ENCODE measurements at places on chromosomes 1 and 21.

- DNase-seq, result no peak
Measured at GRCh38 chr21:32197896-32198295, 81.0 kb downstream of the MIS18A start.

DNA sequence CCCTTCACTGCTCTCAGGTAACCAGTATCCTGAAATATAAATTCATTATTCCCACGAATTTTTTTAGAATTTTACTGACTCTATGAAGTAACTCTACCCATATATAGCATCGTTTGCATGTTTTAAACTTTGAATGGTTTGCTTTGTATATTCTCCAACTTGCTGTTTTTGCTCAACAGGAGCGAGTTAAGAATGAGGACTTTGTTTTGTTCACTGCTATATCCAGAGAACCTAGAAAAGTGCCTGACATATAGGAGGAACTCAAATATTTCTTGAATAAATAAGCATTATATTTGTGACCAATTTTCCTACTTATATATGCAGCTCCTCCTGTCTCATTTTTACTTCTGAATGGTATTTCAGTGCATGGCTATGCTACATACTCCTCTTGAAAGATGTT, 43.4 kb downstream of the NUF2 start:
- no peak for DNase-seq

DNA sequence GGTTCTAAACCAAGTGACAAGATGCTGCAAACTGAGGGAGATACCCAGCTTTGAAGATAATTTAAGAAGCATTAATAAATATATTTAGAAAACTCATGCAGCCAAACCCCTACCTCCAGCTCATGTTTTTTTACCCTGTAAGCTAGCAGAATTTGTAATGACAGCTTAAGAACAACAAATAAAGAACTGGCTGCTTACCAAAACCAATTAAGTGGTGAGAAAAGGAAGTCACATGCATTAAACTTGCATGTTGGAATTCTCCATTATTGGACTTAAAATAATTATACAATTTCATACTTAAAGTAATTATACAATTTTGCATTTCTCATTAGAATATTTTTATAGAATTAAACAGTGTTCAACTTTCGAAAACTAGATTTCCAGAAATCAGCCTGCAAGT, 75.6 kb upstream of the CNIH3 start:
- DNase-seq, result no peak

GRCh38 chr1:115908565-115909274, 67.6 kb upstream of the SLC22A15 start:
- DNase-seq, result no peak

DNA sequence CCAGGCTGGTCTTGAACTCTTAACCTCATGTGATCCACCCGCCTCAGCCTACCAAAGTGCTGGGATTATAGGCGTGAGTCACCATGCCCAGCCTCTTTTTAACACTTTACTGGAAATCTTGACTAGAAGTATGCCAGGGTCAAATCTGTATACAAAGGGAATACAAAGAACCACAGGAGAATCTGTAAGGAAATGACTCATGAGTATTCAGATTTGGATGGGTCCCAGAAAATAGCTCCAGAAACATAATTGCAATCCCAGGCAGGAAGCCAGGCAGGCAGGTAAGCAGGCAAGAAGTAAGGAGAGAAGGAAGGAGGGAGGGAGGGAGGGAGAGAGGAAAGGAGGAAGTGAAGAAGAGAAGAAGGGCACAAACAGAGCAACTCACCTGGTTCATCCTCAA, 22.8 kb upstream of the TIAM1 start:
- DNase-seq, result no peak

DNA sequence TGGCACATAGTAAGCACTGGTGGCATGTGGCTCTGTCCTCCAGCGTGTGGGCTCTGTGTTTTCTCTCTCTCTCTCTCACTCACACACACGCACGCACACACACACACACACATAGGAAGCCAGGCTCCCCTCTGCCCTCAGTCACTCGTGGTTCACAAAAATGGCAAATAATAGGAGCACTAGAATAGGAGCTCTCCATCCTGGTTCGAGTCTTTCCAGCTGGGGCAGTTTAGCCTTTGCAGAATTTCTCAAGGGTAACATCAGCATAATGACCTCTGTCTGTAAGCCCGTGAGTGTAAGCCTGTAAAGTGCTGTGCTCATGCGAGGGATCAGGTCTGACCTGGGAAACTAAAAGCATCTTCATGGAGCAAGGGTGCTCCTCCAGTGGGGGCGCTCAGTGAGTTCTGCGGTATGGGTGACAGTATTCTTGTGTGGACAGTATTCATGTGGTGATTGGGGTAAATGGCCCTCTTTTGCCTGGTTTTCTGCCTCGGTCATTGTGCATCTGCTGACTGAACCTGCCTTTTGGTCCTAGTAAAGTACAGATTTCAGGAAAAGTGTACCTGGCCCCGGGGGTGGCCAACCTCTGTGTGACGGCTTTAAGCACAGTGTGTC, 842 bp upstream of the ZC3H12A start:
- no peak for DNase-seq

DNA sequence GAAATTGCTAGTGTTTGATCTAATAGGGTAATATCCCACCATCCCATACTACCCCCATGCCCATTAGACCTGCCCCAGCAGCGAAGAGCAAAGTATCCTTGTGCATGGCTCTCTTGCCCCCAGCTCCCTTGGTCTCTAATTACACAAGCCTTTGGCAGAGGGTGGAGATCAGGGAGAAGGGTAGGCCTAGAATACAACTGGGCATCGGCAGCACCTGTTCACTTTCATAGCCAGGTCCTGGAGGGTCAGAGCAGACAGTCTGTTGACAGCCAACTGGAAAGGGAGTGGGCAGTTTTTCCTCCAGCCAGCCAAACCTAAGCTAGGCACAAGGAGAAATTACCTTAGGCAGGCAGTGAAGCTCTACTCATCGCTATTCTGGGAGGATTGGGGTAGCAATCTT, 2.7 kb upstream of the PIGC start:
- no peak for DNase-seq

All from activated T-cell treated with anti-CD3 and anti-CD28 coated beads for 24 hours (primary cell).